ENCODE measurements at places on chromosomes 4 and X. TPM values are rescaled to one million over a fixed set of nuclear protein-coding genes. Genes with fewer than 3 reads are reported as not detected.

- no peaks in the 10 kb centered on the region for H3K4me1 ChIP-seq
- no peak overlapping the region for H3K27ac ChIP-seq
- H3K4me3 ChIP-seq, result no peak overlapping the region
- H3K36me3 ChIP-seq, result no peaks in the 10 kb centered on the region
- no peak for DNase-seq
Observed at GRCh38 chr4:26522478-26522877, 32.2 kb upstream of the CCKAR start.

GRCh38 chrX:15530318-15530717 lies 29.7 kb downstream of the BMX start:
- H3K27ac ChIP-seq, result no peak overlapping the region
- no peak for DNase-seq
- no peaks in the 10 kb centered on the region for H3K4me1 ChIP-seq
- H3K27me3 ChIP-seq, result no peaks in the 10 kb centered on the region

GRCh38 chr4:36304138-36304681 lies 22.8 kb downstream of the DTHD1 start:
- H3K4me1 ChIP-seq, result peaks cover 25% of the 10 kb centered on the region
- H3K36me3 ChIP-seq, result no peaks in the 10 kb centered on the region
- no peak for DNase-seq

GRCh38 chr4:78032929-78033328 lies 24.2 kb upstream of the FRAS1 start:
- no peak overlapping the region for H3K4me3 ChIP-seq
- H3K36me3 ChIP-seq, result no peaks in the 10 kb centered on the region
- H3K27me3 ChIP-seq, result peaks cover 9% of the 10 kb centered on the region
- H3K4me1 ChIP-seq, result no peaks in the 10 kb centered on the region

- H3K27ac ChIP-seq, result no peak overlapping the region
- H3K4me1 ChIP-seq, result no peaks in the 10 kb centered on the region
- DNase-seq, result no peak
Observed at GRCh38 chrX:4225086-4225485, 511.6 kb upstream of the PRKX start.

DNA sequence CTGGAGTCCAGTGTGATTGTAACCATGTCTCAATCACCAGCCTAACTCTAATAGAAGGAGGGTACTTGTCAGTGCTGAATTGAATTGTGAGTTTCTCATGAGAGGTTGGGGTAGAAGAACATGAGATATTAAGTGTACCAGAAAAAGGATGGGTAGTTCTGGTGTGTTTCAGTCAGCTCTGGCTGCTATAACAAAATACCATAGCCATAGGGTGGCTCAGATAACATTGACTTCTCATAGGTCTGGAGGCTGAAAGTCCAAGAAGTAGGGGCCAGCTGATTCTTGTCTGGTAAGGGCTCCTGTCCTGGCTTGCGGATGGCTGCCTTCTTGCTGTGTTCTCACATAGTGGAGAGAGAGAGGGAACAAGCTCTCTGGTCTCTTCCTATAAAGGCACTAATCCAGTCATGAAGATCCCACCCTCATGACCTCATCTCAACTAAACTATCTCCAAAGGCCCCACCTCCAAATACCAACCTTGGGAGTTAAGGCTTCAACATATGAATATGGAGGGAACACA lies 35.6 kb upstream of the STX18 start:
- H3K4me1 ChIP-seq, result peaks cover 21% of the 10 kb centered on the region

ETDA gene
- not detected for total RNA-seq

GPC3 gene
- total RNA-seq, result not detected

STX18 gene
- total RNA-seq, result 23.6 TPM

S100G gene
- not detected for total RNA-seq

PABPC1L2A gene
- not detected for total RNA-seq

SMIM31 gene
- total RNA-seq, result not detected

ATP1B4 gene
- not detected for total RNA-seq

STK26 gene
- total RNA-seq, result 55.9 TPM
